Type B pancreatic cell (in vitro differentiated cells): ENCODE measurements at places on chromosomes 13 and 19.
A peak's percentile ranks its signal among the peaks of the same experiment; 100 is the strongest.

DNA sequence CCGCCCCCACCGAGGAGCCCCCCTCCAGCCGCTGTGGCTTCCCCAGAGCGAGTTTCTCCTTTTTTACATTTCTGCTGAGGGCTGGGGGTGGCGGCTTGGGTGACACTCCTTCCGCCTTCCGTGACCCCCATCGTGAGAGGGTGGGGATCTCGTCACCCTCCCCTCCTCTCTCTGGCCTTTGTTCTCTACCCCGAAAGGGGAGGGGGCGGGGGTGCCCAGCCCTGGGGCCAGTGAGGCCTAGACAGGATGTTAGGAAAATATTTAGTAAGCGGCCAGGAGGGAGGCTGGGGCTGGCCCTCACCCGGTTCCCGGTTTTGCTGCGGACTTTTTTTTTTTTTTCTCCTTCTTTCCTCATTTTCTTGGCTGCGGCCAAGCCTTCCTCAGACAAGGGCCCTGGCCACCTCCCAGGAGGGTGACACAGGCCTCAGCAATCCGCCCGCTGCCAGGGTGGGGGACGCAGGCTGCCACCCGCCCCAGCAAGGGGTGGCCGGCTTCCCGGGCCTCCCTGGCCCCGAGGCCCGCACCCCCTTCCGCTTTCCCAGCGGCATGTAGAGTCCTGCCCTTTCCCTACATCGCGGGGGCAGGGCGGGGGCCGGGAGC lies 3.9 kb downstream of the MIDN start:
- DNase-seq: no peak

DNA sequence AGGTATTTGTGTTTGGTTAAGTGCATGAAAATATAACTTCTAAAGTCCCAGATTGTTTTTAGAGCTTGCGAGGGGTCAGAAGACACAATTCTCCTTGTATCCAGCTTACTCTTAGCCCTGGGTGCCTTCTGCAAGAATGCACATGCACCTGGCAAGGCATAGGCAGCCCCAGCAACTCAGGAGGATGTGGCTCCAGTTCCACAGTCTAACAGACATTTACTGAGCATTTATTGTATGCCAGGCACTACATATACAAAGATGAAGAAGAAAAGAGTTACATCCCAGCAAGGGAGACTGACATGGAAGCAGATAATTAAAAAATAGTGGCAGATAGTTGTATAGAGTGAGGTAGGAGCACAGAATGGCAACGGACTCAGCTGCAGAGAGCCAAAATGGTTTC lies 101.1 kb upstream of the FRY start:
- no peak for DNase-seq

- DNase-seq: peak; percentile 54
Measured at GRCh38 chr13:110311443-110312338, 4.6 kb downstream of the COL4A2 start.

DNA sequence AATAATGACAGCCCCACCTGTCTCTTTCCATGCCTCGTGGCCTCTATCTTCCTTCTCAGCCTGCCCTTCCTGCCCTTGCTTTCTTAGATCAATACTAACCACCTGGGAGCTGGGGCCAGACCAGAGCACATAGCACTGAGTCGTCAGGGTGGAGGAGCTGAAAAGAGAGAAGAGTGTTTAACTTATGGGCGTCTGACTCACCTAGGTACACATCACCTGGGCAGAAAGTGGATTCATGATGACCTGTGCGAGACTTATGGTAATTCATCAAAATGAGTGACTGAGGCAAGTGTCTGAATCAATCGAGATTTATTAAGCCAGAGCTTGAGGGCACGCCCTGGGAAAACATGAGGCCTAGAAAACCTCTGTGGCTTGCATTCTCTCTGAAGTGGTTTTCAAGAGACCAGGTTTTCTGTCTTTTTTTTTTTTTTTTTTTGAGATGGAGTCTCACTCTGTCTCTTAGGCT lies 19.2 kb downstream of the CEACAM6 start:
- no peak for DNase-seq

GRCh38 chr13:98332222-98332621 lies 155.2 kb upstream of the RNF113B start:
- DNase-seq: no peak

DNA sequence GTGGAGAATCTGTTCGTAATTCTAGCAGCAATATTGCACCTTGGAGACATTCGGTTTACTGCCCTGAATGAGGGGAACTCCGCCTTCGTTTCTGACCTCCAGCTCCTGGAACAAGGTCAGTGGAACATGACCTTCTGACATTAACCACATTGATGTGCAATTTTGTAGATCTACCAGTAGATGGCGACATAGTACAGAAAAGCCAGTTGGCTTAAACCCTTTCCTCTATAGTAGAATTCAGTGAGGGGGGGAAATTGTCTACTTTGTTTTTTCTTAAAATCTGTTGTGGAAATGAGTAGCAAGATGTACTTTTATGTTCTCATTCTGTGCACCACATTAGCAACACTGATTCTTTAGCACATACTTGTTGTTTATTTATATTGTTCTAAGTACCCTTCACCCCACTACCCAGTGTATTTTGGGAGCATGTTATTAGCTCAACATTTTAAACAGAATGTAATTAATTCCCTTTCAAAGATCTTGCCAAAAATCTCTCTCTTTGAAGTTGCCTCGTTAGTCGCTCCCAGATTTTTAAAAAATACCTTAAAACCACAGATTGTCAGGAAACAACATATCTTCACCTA lies 332.2 kb downstream of the MYO16 start:
- no peak for DNase-seq

GRCh38 chr13:44219577-44220548 lies 153.8 kb upstream of the SERP2 start:
- no peak for DNase-seq

DNA sequence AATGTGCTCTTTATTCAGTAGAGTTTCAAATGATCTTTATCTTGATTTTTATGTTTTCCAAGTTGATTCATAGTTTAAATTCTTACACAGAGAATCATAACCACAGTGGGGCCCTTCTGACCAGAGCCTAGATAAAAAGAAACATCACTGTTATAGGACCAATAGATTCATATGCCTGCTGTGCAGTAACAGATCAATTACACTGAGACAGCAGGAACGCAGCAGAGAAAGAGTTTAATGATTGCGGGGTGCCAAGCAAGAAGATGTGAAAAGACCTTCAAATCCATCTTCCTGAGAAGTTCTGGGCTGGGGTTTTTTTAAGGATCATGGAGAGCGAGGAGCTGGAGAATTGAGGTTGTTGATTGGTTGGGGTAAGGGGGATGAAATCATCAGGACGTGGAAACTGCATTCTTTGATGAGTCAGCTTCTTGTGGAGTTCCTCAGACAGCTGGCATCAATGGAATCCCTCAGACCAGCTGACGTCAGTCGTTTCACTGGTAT lies 346.6 kb downstream of the TBC1D4 start:
- no peak for DNase-seq

GRCh38 chr19:42595550-42596172 lies 937 bp upstream of the CEACAM8 start:
- no peak for DNase-seq

DNA sequence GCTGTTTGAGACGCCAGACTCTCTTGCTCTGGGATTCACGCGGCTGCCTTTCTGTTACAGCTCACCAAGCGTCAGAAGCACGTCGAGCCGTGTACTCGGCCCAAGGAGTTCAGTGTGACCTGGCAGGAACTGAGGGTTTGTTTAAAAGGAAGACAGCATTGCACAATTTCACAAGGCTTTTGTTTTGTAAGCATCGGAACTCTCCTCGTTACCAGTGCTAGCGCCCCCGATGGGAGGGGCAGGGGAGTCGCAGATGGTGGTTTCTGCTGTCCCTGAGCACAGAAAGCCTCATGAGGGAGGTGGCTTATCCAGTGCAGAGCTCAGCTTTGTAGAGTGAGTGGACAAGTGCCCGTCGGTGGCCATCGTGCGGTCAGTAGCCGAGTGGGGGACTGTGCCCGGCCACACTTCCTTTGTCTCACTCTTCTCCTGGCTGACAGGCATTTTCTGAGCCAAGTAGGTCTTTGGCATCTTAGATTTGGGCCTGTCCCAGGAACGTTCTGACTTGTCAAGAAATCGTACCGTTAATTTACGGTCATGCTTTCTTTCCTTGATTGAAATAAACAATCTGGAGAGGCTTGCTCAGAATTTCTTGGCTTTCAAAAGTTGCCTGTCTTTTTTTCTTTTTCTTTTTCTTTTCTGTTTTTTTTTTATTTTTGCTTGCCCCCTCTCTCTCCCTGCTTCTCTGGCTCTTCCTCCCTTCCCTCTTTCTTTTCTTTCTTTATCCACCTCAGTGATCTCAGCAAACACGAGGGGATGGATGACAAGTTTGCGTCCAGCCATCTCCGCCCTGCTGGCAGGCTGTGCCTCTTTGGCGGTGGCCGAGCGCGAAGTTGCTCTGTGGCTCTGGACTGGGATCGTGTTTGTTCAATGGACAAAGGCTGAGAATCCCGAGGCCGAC lies 7.7 kb downstream of the KDM4B start:
- DNase-seq: no peak

DNA sequence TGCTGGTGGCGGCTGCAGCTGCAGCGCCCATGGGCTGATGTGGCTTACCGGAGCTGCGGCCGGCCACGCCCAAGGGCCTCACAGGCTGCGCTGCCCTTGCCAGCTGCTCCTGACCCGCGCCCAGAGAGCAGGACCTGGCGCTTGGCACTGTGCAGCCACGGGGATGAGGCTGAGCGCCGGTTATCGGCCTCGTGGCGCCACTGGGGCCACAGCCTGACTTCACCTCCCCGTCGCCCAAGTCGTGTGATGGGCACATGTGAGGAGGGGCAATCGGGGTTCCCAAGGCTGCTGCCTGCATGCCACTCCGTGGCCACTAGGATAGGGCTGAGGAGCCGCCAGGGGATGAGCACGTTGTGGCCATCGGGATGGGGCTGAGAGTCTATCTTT lies 77.2 kb upstream of the PABPC3 start:
- DNase-seq: no peak

- no peak for DNase-seq
Measured at GRCh38 chr13:27211771-27212364, 39.5 kb upstream of the RPL21 start.

- DNase-seq: no peak
Measured at GRCh38 chr13:97113231-97114001, 108.7 kb upstream of the MBNL2 start.

DNA sequence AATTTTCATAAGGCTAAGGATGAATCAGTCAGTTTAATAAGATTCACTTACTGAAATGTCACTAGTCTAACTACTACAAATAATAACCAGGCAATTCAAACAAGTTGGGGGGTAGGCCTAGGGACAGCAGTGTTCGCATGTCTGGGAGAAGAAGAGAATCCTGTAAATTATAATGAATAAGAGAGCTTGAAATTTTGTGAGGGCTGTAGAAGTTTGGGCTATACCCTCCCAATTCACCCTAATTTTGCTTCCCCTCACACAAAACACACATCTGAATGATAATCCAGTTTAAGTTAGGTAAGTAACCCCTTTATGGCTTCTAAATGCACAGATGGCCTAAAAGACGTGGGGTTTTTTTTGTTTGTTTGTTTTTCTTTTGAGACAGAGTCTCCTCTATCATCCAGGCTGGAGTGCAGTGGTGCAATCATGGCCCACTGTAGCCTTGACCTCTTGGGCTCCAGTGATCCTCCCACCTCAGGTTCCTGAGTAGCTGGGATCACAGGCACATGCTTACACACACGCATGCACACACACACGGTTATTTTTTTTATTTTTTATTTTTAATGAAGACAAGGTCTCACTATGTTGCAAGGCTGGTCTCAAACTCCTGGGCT lies 69.9 kb downstream of the TBC1D4 start:
- DNase-seq: no peak

DNA sequence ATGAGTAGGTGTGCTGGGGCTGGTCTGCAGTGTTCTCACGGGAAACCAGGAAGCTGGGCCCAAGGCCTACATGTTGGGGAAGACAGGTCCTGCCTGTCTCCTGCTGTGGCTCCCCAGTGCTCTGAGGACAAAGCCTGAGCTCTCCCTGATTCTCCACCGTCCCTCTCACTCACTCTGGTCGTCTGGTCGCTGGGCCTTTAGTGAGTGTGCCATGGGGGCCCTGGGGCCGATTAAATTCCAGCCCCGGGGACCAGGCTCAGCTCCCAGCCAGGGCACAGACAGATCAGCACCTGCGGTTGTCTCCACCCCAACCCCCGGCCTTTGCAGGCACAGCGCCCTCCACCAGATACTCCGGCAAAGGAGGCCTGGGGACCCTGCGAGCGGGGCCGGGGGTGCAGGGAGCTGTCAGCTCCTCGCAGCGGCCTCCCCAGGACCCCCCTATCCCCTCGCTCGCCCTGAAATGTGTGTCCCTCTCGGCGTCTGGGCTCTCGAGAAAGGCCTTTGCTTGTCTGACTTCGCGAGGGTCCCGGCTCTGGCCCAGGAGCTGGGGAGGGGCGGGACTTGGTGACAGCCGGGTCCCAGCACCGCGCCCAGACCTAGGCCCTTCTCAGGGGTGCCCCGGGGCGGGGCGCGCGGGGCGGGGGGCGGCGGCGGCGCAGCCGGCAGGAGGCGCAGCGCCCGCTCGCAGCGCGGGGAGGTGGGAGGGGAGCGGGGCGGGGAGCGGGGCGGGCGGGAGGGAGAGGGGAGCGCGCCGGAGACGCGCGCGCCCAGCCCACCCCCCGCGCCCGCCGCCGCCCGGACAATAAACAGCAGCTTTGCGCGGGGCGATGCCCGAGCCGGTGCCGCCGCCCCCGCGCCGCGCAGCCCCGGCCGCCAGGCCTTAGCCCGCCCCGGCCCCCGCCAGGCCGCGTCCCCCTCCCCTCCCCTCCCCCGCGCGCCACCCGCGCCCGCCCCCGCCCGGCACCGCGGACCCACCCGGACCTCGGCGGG lies at the start of gene PALM:
Gene PALM, plus strand, starts transcription at position 782 of the 990 bp plus-strand sequence. CDS start 212 bp downstream, outside the sequence.
- DNase-seq: no peak

GRCh38 chr13:43665388-43665787 lies 121.4 kb downstream of the ENOX1 start:
- no peak for DNase-seq
